Hindlimb muscle (tissue), 1 donor: ENCODE measurements at places on chromosomes 1 and 21. TPM values are rescaled to one million over a fixed set of nuclear protein-coding genes. Genes with fewer than 3 reads are reported as not detected.

TRIM58 gene
- polyA plus RNA-seq, result 1.3 TPM

- no peak for DNase-seq
Measured at GRCh38 chr1:232112076-232112475, 485.5 kb downstream of the DISC1 start.

DNA sequence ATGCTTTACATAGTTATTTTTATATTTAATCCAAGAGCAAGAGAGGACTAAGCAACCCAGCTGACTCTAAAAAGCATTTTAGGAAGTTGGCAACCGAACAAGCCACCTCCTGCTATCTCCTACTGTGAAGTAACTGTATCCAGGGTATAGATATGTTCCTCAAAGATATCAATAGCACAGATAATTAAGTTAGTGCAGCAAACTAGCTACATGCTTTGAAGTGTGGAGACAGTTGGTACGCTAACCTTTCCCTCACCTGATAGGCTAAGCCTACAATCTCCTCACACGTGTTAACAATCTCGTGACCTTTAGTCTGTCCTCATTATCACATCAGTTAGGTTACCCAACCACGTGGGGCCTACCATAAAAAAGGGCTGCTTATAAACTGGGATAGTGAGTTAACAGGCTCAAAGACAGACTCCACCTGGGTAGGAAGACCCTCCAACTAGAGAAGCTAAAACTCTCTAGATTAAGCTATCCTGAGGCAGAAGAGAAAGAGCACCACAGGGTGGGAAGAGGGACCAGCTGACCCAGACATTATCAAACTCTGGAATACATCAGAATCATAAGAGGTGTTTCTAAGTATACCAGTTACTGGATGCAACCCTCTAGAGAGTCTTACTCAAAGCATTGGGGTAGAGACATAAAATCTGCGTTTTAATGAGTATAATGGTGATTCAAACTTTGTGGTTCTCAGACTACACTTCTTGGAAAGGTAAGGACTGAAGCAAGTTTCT, 340.1 kb upstream of the ESRRG start:
- DNase-seq, result no peak

BCL2L15 gene
- polyA plus RNA-seq, result 0.66 TPM

CA14 gene
- 6.3 TPM for polyA plus RNA-seq

DNA sequence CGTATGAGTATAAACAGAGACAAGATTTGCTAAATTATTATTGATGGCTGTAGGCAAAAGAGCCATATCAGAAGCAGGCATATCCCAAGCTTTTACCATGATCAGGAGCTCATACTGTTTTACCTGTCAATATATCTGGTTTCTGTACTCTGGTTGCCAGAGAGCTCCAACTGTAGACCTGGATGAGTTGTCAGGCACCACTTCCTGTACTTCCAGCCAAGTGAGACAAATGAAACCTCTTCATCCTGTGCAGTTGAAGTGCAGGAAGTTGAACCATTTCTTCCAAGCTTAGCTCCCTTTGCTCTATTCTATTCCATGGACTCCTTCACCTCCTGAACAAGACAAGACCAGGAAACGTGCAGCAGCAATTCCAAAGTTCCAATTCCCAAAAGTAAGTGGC, 115.6 kb downstream of the ZNF281 start:
- no peak for DNase-seq

OR2L5 gene
- not detected for polyA plus RNA-seq

- DNase-seq, result no peak
Measured at GRCh38 chr21:45932922-45933502, 48.6 kb upstream of the COL6A1 start.

DNA sequence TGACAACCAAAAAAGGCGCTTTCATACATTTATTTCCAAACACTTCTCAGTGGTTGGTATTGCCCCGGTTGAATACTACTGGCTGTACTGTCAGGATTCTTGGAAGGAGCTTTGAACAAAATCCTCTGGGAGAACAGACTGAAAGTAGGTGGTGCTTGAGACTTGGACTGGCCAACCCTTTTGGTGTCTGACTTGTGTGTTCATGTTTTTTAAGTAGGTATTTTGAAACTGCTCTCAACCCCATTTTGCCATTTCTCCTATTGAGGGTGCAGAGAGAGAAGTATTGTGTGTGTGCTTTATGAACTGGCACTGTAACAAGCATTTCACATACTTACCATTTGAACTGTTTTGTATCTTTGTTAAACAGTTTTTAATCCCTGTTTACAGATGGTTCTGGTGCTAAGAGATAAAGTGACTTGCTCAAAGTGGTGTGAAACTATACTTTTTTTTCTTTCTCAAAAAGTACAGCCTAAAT, 21.2 kb downstream of the ARID1A start:
- DNase-seq, result no peak
